Activated CD8-positive, alpha-beta memory T cell treated with anti-CD3 and anti-CD28 coated beads for 1 hour (primary cell): ENCODE measurements at places on chromosomes 7 and 10.

DNA sequence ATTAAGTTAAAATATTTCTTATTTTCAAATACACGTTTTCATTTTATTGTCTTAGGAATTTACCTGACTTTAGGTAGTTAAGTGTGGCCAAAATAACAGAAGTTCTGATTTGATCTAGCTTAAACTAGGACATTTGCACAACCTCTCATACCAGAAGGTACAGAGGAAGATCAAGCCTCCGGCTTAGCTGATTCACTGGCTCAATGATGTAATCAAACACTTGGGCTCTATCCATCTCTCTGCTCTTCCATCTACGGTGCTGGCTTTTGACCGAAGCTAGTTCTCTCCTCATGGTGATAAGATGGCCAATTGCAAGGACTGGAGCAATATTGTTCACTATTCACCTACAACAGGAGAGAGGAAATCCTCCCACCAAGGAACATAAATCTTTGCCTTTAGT is 12.2 kb upstream of the HYCC1 start:
- DNase-seq, result no peak

DNA sequence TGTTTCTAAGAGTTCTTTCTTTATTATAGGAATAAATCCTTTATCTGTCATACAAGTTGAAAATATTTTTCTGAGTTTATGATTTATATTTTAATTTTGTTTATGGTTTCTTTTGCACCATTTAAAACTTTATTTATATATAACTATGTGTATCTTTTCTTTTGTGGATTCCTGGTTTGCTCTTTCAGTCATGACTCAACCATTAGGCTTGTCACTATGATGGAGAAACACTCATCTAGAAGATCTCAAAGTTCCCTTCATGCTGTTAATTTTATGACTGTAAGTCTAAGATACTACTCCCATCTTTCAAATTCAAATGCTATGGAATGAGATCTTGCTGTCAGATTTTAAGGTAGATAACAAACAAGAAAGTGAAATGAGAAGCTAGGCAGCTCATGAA is 199.5 kb downstream of the INHBA start:
- no peak for DNase-seq

- DNase-seq, result no peak
These were observed 50.1 kb downstream of the HK1 start for GRCh38 chr10:69328380-69328735.

GRCh38 chr10:5977471-5978229 is at the start of gene IL15RA:
TSS of gene IL15RA (minus strand) at chr10:5977543. CDS start at chr10:5977492, 51 bp downstream.
- peak; percentile 58 for DNase-seq

- DNase-seq, result no peak
These were observed 122.7 kb downstream of the RAPGEF5 start for GRCh38 chr7:22234227-22234626.

DNA sequence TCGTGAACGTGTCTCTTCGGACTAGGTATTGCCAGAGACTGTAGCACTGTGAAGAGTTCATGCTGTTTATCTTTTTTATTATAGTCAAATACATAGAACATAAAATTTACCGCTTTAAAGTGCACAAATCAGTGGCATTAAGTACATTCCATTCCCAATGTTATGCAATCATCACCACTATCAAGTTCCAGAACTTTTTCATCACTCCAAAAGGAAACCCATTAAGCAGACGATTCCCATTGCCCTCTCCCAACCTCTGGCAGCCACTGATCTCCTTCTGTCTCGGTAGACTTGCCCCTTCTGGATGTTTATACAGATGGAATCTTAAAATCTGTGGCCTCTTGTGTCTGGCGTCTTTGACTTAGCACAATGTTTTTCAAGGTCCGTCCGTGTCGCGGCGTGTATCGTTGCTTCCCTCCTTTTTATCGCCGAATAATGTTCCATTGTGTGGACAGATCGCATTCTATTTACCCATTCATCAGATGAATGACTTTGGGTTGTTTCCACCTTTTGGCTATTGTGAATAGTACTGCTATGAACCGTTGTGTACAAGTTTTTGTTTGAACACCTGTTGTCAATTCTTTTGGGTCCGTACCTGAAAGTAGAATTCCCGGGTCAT is 2.7 kb downstream of the PROSER2 start:
- no peak for DNase-seq

GRCh38 chr10:62735464-62736167 is 68.9 kb upstream of the ADO start:
- no peak for DNase-seq

- no peak for DNase-seq
These were observed 151.7 kb upstream of the IGFBP3 start for GRCh38 chr7:46072722-46073121.

GRCh38 chr7:36986511-36986933 is 262.2 kb upstream of the AOAH start:
- DNase-seq, result no peak

DNA sequence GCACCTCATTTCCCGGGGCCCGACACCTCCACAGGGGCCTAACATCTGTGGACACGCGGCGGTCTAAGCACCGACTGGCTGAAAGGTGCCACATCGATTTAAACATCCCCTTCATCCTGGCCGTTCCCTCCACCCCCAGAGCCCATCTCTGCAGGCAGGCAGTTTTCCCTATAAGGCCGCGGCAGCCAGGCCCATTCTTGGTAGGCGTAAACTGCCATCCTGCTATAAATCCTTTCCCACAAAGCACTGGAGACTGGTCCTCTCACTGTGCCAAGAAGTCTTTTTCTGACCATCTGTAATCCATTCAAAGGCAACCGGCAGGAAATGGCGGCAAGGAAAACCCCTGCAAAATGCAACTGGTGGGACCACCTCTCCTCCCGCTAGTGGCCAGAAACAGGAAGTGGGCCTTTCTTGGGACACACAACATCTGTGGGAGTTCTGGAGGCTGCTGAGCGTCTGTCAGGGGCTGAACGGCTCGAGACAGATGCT is 22.4 kb downstream of the ATXN7L1 start:
- no peak for DNase-seq

DNA sequence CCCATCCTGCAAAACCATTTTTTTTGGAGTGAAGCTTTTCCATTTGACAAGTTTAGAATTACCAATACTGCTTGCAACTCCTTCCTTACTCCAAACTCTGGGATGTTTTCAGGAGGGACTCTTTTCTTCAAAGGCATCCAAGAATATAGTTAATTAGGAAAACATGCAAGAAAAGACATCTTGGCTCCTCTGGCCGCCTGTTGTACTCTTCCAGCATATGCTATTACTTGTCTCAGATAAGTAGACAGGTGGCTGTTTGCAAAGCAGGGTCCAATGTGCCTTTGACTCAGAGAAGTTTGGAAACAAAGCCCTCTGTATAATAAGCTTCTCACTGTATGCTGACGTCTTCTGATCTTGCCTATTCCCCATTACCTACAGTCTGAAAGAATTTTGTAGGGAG is 746.5 kb downstream of the AUTS2 start:
- no peak for DNase-seq

- DNase-seq, result no peak
These were observed 98.2 kb downstream of the PRPF18 start for GRCh38 chr10:13684806-13685482.

GRCh38 chr7:36216063-36216684 is 63.1 kb downstream of the EEPD1 start:
- DNase-seq, result no peak

DNA sequence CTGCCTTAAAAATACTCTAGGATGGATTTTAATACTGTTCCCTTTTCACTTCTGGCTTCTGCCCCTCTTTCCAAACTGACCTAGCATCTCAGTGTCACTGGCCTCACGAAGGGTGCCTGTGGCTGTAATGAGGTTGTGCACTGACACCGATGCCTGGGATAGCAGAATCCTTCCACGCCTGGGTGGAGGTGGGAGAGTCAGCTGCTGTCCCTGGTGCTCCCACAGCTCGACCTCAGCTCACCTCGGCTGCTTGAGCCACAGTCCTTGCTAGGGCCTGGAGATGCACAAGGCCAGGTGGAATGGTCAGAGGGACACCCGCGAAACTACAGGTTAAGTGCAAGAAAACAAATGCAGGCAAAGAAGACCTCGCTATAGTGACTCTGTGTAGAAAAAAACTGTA is 123.4 kb upstream of the ACBD5 start:
- no peak for DNase-seq

DNA sequence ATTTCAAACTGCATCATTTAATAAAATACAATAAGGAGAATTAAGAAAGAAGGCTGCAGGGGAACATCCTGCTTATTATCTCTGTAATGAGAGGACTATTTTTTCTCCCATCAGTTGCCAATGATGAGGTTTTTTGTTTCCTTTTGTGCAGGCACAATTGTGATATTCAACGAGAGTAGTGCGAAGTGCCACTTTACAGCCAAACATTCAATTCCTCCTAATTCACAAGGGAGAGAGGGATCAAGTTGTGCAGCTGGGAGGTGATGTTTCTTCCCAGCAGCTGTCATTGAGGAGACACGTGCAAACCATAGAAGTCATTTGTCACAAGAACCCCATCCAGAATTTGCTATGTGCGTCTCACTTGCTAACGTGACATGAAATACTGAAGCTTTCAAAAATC is 81.6 kb upstream of the ICA1 start:
- DNase-seq, result no peak

- DNase-seq, result no peak
These were observed 30.3 kb upstream of the TPK1 start for GRCh38 chr7:144866189-144866588.

- DNase-seq, result no peak
These were observed 2.0 kb downstream of the CLDN4 start for GRCh38 chr7:73832806-73833205.

DNA sequence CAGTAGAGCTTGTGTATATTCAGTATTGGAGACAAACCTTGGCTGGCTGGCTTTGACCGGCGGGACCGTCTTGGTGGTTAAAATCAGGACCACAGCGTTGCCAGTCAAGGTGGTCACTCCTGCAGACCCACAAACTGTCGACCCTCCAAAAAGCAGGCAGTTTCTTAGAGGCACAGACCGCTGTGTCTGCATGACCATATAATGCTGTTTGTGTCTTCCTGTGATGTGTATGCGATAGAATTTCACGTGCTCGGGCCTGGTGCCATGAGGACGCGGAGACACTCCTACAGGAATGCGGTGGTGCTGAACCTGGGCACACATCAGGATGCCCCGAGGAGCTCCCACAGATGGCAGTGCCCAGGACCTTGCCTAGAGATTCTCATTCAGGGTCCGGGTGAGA is 34.8 kb downstream of the BNIP3 start:
- no peak for DNase-seq

- DNase-seq, result no peak
These were observed 124.0 kb downstream of the CNNM2 start for GRCh38 chr10:103042129-103042528.

DNA sequence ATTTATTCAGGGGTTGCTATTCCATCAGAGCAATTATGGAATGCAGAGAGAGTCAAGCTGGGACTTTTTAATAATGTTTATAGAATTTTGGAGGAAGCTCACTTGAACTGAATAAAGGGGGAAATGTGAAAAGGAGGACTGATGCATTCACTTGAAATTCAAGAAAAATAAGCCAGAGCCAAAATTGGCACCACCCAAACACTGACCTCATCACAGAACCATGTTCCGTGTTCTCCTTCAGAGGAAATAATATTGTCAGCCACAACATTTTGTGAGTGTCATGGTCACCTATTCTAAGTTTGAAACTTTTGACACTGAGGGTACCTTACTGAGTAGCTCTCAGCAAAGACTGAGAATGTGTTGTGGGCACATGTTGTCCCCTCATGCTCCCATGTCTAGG is 207.0 kb downstream of the ANK3 start:
- DNase-seq, result no peak

DNA sequence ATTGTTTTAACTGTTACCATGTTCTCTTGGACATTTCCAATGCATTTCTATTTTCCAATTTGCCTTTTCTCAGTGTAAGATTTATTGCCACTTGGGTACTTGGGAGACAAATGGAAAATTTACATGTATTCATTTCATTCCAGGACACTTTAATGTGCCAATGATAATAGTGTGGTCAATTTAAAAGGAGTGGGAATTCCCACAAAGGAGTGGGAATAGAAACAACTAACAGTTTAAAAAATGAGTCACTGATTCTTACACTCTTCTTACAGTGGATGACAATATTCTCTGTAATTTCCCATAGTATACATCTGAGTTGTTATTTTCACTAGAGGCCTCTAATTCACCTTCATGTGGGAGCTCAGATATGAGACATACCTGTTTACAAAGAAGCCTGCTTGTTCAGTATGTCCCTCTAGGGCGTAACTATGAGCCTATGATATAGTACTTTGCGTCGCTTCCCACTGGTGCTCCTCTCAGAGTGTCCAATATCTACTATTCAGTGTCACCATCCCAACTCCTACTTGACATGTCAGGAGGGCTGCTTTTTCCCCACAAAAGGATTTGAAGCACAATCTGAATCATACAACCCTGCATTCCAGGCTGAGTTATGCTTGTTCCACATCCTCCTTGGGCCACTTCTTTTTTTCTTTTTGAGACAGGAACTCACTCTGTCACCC is 301.3 kb downstream of the PHTF2 start:
- no peak for DNase-seq

DNA sequence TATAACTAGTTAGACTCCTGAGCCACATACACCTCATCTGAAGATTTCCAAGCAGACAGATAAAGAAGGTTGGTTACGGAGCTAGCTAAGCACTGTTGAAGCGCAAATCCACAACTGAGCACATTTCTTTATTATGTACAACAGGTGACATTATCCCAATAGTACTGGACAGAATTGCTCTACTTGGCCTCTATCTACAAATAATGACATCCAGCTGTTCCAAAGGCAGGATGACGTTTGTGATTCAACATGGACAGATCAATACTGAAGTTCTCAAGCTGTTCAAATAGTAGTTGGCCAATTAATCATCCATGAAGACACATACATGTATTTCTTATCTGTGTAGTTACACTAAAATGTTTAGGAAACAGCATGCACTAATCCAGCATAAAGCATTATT is 101.0 kb downstream of the UBE2H start:
- DNase-seq, result no peak

DNA sequence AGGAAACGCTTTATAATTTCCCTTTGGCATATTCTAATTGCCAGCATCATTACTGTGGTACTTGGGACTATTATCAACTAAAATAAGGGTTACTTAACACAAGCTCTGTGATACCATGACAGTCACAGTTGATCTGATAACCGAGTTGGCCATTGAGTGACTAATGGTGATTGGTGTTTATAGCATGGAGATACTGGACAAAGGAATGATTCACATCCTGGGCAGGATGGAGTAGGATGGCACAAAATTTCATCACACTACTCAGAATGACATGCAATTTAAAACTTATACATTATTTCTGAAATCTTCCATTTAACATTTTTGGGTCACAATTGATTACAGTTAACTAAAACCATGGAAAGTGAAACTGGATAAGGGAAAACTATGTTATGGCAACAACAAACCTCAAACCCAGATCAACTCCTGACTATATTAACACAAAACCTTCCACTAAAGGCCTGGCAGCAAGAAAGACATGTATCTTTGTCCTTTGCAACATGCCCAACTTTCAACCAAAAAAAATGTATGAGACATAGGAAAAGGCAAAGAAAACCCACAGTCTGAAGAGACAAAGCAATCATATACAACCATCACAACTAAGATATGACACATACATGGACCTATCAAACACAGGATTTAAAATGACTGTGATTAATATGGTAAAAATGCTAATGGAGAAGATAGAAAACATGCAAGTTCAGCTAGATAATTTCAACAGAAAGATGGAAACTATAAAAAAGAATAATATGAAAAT is 208.5 kb upstream of the NRP1 start:
- DNase-seq, result no peak
